T-helper 17 cell (primary cell): ENCODE measurements at places on chromosomes 2 and 18. TPM values are rescaled to one million over a fixed set of nuclear protein-coding genes. Genes with fewer than 3 reads are reported as not detected.

DNA sequence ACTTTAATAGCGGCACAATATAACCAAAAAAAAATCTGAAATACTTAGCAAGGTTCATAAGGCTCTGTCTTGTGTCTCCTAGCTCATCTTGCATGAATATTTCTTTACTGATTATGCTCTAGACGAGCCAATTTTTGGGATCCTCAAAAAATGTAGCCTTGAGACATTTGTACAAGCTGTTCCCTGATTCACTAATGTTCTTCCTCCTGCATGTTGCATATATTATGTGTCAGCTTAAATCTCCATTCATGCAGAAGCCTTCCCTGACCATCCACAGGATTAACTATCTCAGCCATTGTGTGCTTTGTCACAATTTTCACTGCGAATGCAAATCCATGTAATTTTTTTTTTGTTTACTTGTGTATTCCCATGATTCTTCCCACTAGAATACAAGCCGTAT lies 594.0 kb upstream of the VRK2 start:
- no peak for DNase-seq
- H3K27ac ChIP-seq = no peak overlapping the region
- no peaks in the 10 kb centered on the region for H3K27me3 ChIP-seq
- no peaks in the 10 kb centered on the region for H3K4me1 ChIP-seq
- H3K36me3 ChIP-seq = no peaks in the 10 kb centered on the region
- H3K4me3 ChIP-seq = no peak overlapping the region

The CRYGC gene
- total RNA-seq = not detected

The DNER gene
- total RNA-seq = 0.22 TPM

The COL4A4 gene
- total RNA-seq = 0.23 TPM

GRCh38 chr2:181456660-181457120 lies 496 bp upstream of the ITGA4 start:
- peak overlapping the region; percentile 96 for H3K27ac ChIP-seq
- peak; percentile 28 for DNase-seq
- no peaks in the 10 kb centered on the region for H3K27me3 ChIP-seq
- peaks cover 48% of the 10 kb centered on the region for H3K4me1 ChIP-seq
- peaks cover 9% of the 10 kb centered on the region for H3K36me3 ChIP-seq

DNA sequence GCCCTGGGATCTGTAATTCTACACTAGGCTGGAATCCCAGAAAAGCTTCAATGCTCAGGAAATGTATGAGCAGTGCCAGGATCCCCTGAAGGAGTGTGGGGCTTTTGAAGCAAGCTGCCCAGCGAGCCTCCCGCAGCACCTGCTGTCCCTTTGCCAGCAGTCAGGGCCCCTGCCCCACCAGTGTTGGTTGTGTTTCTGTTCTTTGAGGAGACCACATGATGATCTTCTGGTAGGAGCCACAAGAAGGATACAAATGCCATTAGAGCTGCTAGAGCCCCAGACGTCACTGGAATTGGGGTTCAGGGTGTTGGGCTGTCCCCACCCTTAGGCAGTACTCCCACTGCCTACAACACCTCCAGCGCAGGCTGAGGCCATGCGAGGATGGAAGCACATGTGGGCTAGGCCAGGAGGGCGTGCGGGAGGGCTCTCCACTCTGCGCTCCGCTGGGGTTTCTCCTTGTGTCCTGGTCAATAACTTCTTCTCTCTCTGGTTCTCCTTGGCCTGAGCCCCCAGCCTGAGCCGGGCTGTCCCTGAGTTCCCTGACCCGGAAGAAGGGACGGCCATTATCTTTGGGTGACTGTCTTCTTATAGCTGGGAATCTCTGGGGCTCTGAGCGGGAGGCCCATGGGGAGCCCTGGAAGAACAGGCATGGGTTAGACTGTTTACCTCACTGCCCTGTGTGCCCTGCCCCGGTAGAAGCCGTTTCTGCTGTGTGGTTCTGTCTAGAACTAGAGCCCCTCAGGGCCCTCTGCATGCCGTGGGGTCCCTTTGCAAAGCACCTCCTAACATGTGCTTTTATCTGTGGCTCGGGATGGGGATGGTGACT lies 73.9 kb downstream of the LRRFIP1 start:
- peak overlapping the region; percentile 99 for H3K27ac ChIP-seq
- peak overlapping the region; percentile 90 for H3K4me3 ChIP-seq
- no peaks in the 10 kb centered on the region for H3K27me3 ChIP-seq
- H3K4me1 ChIP-seq = peaks cover 76% of the 10 kb centered on the region
- DNase-seq = no peak

DNA sequence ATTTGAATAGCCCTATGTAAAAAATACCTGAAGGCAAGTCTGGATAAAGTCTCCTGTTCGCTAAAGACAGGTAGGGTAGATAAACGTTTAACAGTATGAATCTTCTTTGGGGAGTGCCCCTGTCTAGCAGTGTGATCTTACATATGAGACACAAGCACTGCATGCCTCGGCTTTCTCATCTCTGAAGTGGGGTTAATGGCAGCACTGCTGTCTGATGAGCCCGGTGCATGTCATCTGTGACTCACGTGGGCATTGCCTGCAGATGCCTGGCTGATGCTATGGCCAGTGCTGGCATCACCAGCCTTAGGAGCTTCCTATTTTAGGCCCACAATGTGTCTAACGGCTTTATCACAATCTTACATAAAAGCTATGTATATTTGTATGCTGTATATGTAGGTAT lies 50.1 kb downstream of the GALR1 start:
- peaks cover 3% of the 10 kb centered on the region for H3K36me3 ChIP-seq
- H3K4me3 ChIP-seq = no peak overlapping the region
- no peak for DNase-seq

GRCh38 chr2:3624059-3624794 lies 29.3 kb downstream of the COLEC11 start:
- DNase-seq = no peak
- peaks cover 3% of the 10 kb centered on the region for H3K4me1 ChIP-seq
- no peak overlapping the region for H3K4me3 ChIP-seq
- no peak overlapping the region for H3K27ac ChIP-seq
- peaks cover 5% of the 10 kb centered on the region for H3K36me3 ChIP-seq
- H3K27me3 ChIP-seq = peaks cover 32% of the 10 kb centered on the region

The MC2R gene
- total RNA-seq = not detected

- peak; percentile 69 for DNase-seq
- H3K27me3 ChIP-seq = no peaks in the 10 kb centered on the region
- peaks cover 78% of the 10 kb centered on the region for H3K4me1 ChIP-seq
These were observed 73.2 kb downstream of the LRRFIP1 start for GRCh38 chr2:237700512-237701032.

GRCh38 chr2:30252723-30253701 lies 21.7 kb downstream of the LBH start:
- DNase-seq = no peak
- peak overlapping the region; percentile 39 for H3K27ac ChIP-seq
- no peaks in the 10 kb centered on the region for H3K27me3 ChIP-seq
- peaks cover 62% of the 10 kb centered on the region for H3K4me1 ChIP-seq
- H3K4me3 ChIP-seq = peak overlapping the region; percentile 49

- H3K27me3 ChIP-seq = peaks cover 35% of the 10 kb centered on the region
- H3K4me1 ChIP-seq = peaks cover 9% of the 10 kb centered on the region
- no peak for DNase-seq
- no peak overlapping the region for H3K27ac ChIP-seq
- no peak overlapping the region for H3K4me3 ChIP-seq
- no peaks in the 10 kb centered on the region for H3K36me3 ChIP-seq
These were observed 6.1 kb upstream of the IL37 start for GRCh38 chr2:112904883-112905282.

GRCh38 chr2:102131564-102131963 lies 11.0 kb upstream of the IL1R1 start:
- peaks cover 9% of the 10 kb centered on the region for H3K4me1 ChIP-seq
- no peak overlapping the region for H3K27ac ChIP-seq
- H3K4me3 ChIP-seq = no peak overlapping the region
- no peaks in the 10 kb centered on the region for H3K27me3 ChIP-seq

DNA sequence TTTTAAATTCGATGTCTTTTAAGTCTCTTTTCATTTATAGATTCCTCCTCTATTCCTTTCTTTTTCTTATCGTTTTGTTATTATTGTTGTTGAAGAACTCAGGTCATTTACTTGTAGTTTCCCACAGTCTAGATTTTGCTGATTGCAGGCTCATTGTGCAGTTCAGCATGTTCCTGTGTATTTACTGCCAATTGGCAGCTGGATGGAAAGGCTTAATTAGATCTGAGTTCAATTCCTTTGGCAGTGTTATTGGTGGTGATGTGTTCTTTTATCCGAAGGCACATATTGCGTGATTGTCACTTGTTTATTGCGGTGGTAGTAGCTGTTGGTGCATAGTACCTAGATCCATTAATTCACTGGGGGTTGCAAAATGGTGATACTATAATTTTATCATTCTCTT lies 180.7 kb downstream of the BABAM2 start:
- H3K27me3 ChIP-seq = no peaks in the 10 kb centered on the region
- H3K4me1 ChIP-seq = no peaks in the 10 kb centered on the region
- DNase-seq = no peak
- H3K36me3 ChIP-seq = peaks cover 4% of the 10 kb centered on the region

The HMSD gene
- not detected for total RNA-seq

DNA sequence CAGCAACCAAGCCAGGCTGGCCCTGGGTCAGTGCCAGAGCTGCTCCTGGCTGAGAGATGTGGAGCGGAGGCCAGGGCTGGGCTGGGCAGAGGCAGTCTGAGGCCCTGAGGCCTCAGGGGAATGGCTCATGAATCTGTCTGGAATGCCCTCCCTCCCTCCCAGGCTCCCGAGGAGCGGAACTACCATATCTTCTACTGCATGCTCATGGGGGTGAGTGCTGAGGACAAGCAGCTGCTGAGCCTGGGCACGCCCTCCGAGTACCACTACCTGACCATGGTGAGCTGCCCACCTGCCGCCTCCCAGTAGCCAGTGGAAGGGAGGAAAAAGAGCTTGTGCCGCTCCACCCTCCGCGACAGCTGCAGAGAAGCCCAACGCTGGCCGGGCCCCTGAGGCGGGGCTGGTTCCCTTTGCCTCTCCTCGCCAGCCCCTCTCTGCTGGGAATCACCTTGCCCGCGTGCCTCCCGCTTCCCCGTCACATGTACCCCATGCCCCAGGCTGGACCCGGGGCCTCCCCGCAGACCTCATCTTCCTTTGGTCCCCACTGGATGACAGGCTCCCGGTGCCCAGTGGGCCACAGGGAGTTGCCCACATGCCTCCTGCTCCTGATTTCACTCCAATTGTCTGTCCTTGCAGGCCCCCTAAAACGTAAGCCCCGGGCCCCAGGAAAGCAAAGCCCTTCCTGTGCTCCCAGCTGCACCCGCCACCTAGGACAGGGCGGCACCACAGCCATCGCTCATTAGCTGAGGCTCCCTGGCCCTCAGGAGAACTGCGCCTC lies 41.1 kb downstream of the MYO7B start:
- peaks cover 9% of the 10 kb centered on the region for H3K4me1 ChIP-seq
- DNase-seq = no peak
- H3K4me3 ChIP-seq = peak overlapping the region; percentile 72
- no peak overlapping the region for H3K27ac ChIP-seq

The HNMT gene
- total RNA-seq = 0.47 TPM

DNA sequence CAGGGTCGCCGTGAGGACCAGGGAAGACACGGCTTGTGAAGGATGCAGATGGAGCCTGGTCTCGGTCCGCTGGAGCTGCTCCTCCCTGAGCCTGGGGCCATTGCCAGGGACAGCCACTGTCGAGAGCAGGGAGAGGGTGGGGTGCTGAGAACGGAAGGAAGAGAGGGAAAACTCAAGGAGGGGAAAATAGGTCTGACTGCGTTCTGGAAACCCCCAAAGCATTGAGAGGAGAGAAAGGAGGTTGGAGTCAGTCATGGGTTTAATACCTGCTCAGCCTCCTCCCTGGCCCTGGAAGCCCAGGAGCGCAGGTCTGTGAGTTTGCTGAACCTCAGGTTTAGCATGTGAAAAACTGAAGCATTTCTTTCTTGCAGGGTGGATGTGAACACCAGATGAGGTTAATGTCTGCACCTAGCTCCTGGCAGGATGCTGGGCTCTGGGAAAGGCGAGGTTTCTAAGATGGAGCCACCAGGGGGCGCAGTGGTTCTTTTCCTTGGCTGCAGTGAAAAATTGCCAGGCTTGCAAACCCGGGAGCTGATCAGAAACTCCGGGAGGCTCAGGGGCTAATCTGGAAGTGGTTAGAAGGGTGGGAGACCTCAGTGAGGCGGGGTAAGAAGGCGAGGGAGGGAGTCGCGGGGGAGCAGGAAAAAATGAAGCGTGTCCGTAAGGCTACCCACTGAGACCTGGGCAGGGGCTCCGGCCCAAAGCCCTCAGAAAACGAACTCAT lies 33.6 kb upstream of the RNF149 start:
- peaks cover 20% of the 10 kb centered on the region for H3K4me1 ChIP-seq
- peak overlapping the region; percentile 4 for H3K27ac ChIP-seq

- H3K36me3 ChIP-seq = no peaks in the 10 kb centered on the region
- no peak overlapping the region for H3K27ac ChIP-seq
- no peak overlapping the region for H3K4me3 ChIP-seq
These were observed 33.1 kb downstream of the FAM171B start for GRCh38 chr2:186726938-186727337.

The PTH2R gene
- total RNA-seq = not detected

The ACVR2A gene
- total RNA-seq = 13.6 TPM

DNA sequence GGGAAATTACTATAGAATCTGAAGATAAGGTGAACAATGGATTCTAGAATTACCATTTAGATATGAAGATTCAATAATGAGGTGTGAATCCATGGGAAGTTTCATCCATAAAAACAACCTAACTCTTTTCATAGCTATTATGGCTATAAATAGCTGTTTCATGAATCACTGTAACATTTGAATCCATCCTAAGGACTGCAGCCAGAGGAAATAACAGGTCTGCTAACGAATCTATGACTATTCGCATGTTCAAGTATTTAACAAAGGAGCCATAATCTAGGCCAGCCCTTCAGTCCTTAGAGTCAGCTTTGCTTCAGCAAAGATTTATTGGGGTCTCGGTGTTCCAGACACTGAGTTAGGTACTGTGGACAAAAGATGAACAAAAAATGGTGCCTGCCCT lies 87.1 kb downstream of the MYOM1 start:
- DNase-seq = no peak
- H3K4me3 ChIP-seq = no peak overlapping the region
- H3K27ac ChIP-seq = no peak overlapping the region
- H3K4me1 ChIP-seq = peaks cover 11% of the 10 kb centered on the region
- peaks cover 3% of the 10 kb centered on the region for H3K36me3 ChIP-seq

GRCh38 chr2:11984316-11985158 lies 238.1 kb downstream of the LPIN1 start:
- H3K27ac ChIP-seq = no peak overlapping the region
- no peak overlapping the region for H3K4me3 ChIP-seq
- H3K27me3 ChIP-seq = no peaks in the 10 kb centered on the region
- DNase-seq = no peak
- H3K36me3 ChIP-seq = no peaks in the 10 kb centered on the region
